ENCODE measurements at places on chromosomes 13 and 19.

DNA sequence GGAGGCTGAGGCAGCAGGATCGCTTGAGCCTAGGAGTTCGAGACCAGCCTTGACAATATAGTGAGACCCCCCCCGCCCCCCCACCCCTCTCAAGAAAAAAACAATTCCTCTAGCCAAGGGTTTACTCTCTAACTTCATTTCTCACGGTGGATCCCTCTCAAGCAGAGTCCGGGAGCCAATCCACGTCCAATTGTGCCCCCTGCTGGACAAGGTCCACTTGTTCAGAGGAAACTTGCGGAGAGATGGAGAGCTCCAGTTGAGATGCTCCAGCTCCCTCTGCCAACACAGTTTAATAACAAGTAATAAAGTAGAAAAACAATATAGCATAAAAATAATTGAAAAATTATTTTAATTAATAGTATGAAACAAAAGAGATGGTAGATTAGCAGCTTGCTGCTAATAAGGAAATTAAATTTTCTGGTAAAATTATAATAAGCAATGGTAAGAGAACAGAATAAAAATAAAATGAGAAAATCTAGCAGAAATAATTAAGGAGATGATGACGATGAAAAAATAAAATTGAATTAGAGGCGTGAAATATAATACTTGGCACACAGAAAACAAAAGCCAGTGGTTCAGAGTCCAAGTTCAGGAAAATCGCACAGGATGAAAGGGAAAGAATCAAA lies 14.5 kb upstream of the SIGLEC14 start:
- peak; percentile 51 for DNase-seq

DNA sequence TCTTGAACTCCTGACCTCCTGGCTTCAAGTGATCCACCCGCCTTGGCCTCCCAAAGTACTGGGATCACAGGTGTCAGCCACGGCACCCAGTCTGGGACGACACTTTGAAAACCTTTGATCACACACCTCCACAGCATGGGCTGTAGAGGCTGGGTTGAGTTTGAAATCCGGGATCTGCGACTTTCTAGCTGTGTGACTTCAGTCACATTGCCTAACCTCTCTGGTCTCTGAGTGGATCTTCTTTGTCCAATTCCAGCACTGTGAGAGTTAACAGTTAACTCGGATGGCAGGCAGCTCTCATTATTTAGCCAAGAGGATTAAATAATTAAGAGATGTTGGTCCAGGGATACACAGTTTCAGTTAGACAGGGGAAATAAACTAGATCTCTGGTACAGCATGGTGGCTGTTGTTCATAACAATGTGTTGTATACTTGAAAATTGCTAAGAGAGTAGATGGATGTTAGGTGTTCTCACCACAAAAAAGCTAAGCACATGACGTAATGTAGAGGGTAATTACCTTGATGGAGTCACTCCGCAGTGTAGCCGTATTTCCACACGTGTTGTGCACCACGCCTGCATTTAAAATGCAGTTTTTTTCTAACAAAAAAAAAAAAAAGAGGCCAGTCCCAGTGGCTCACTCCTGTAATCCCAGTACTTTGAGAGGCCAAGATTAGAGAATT lies 1.9 kb downstream of the GALP start:
- no peak for DNase-seq

GRCh38 chr13:37479916-37480315 lies 118.7 kb downstream of the POSTN start:
- no peak for DNase-seq

GRCh38 chr19:48966541-48967345 lies 1.6 kb downstream of the FTL start:
- DNase-seq, result no peak

DNA sequence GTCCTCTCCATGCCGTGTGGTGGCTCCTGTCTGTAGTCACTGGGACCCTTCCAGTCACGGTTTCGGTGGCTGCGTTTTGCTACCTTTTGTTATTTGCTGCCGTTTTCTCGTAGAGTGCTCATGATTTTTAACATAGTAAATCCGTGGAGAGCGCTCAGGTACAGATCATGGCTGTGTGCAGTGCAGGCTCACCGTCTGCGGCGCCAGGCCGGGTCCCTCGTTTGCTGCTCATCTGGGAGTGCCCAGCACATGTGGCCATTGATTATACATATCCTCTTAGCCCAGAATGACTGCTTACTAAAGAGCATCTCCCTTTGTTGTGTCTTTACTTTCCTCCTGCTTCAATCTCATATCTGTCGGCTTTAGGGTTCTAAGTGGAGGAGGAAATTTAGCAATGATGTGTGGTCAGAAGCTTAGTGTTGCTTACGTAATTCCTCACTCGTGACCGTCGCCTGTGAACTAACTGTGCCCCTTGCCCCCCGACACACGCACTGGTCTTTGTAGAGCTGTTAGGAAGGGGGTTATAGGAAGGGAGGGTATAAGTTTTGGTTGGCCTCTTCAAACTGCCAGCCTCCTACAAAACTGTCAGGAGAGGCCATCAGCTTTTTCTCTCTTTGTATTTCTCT lies 31.8 kb downstream of the TFDP1 start:
- no peak for DNase-seq

DNA sequence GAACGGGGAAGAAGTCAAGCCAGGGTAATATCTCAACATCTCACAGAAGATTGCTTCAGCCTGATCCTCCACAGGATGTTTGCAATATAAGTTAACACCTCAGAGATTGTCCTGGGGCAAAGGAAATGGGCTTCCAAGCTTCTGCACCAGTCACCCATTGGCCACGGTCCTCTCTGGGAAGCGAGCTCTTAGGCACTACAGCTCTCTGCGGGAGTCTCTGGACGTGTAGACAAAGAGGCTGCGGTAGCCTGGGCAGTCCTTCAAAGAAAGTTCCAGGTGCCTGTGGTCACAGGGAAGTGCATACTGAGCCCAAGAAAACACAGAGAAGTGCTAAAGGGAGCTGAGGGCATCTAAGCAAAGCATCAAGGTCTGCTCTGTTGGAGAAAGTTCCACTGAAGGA lies 805.7 kb downstream of the DIAPH3 start:
- DNase-seq, result no peak

GRCh38 chr19:29098863-29099481 lies 114.0 kb downstream of the UQCRFS1 start:
- DNase-seq, result no peak

DNA sequence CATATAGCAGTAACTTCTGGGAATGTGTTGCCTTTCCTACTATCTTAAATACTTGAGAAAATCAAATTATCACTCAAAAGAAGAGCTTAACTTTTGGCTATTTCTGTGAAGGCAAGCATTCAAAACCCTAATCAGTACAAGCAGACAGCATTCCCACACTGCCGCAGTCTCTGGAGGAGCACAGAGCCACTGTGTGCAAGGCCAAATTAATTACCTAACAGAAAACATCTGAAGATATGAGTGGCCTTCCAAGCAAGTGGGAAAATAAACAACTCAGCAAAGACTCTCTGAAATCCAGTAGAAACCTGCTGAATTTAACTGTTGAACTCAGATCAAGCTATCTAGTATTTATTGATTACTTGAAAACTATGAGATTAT lies 68.2 kb downstream of the COL4A1 start:
- DNase-seq, result no peak

- DNase-seq, result no peak
Observed at GRCh38 chr19:2591537-2592291, 110.8 kb downstream of the GNG7 start.

DNA sequence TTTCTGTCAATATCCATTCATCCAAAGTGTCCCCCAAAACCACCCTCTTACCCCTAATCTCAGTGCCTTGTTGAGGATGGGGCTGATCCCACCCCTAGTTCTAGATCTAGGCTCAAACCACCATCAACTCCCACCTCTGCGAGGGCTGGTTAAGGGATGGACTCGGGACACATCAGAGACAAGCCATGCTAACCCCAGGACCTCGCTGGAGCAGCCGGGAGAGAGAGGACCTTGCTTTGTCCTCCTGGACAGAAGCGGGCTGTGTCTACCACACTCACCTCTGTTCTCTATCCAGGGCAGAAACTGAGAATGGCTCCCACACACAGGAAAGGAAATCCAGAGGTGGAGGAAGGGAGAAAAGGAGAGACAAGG lies 90.8 kb upstream of the UQCRFS1 start:
- DNase-seq, result no peak

GRCh38 chr19:27885359-27885758 lies 1327.6 kb downstream of the UQCRFS1 start:
- no peak for DNase-seq

DNA sequence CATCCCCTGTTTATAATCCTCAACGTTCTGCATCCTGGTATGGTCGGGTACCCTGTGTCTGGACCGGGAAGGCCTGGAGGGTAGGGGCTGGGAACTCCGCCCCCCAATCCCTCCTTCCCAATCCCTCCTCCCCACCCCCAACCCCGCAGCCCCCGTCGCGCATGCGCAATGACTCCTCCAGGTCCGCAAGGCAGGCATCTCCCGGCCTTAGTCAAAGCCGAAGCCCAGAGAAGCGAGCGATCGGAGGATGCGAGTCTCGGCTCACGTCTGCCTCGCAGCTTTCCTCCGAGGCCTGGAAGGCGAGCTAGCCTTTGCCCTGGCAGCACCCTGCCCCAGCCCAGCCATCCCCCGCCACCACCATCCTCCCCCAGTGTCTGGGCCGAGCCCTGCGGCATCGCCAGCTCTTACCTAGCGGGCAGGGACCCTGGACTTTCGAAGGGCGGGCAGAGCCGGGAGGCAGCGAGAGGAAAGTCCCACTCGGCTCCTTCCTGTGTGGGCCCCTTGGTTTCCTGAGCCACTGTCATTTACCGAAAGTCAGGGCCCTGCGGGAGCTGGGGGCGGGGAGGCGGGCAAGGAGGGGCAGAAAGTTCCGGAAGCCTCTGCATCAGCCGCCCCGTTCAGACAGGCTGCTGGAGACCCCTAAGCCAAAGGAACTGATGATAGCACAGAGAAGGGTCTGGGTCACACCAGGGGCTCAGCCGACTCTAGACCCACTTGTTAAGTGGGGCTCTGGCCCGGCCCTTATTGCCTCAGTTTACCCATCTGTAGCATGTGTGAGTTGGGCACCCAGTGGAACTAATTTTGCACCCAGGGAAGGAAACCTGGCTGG lies at the start of gene JAK3:
TSS of gene JAK3 (minus strand) at position 445 of the 829 bp plus-strand sequence. CDS start 3,565 bp downstream, outside the sequence.
- no peak for DNase-seq

DNA sequence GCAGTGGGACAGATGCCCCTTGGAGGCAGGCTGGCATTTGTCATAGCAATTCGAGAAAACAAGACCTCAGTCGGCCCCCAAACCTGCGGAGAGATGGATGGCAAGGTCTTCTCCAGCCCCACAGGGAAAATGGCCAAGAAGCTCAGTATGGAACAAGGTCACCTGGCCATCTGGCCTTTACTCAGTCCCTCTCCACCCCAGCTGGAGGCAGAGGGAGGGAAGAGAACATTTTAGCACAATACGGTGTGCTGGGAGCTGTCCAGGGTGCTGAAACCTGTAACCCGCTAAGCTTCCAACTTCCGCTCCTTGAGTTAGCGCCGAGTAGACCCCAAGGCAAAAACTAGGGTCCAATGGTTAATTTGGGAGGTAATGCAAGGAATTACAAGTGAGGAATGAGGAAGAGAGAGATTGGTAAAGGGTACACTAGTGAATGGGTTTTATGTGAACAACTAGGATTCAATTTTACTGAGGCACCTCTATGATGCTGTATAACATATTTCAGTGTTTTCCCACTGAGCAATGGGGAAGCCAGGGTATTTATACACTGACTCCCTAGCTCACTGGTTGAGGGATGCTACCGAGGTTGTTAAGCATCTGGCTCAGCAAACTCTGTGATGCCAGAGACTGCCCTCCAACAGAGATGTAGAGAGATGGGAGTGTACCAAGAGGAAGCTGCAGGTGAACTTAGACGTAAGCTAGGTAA lies 64.3 kb downstream of the CACNA1A start:
- peak; percentile 4 for DNase-seq

- DNase-seq, result no peak
Observed at GRCh38 chr13:40476175-40476958, 190.1 kb downstream of the FOXO1 start.

GRCh38 chr13:80033286-80033685 lies 307.6 kb downstream of the SPRY2 start:
- no peak for DNase-seq

GRCh38 chr13:22095794-22096193 lies 424.9 kb downstream of the FGF9 start:
- no peak for DNase-seq

- DNase-seq, result no peak
Observed at GRCh38 chr19:2315818-2316353, 7.9 kb upstream of the LINGO3 start.

DNA sequence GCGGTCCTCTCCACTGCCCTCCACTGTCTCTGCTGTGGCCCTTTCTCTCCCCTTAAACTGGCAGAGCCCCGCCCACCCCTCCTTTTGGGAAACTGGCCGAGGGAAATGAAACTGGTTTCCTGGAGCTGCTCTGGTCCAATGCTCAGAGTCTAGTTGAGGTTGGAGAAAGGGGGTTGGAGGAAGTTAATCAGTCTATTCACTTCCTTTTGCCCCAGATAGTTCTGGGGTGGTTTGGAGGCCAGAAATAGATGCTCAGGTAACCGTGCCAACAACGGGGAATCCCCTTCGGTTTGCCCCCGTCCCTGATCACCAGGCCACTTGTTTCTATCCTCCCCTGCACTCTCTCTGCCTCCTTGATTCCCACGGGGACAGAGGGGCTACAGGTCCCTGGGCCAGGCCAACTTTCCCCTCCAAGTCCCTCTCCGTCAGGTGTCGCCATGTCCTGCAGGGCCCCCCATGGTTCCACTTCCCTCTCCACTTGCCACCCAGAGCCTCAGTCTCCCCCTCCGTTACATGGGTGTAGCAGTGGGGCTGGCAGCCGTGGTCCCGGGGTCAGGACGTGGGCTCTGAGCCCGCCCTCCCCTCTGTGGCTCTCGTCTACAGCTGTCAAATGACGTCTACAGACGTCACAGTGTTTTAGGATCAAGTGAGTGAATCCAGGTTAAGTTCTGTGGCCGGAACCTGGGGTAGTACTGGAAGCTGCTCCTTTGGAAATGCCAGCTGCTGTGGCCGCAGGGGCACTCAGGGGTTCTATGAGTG lies at the start of gene IL4I1:
TSS of gene IL4I1 (minus strand) at position 25 of the 759 bp plus-strand sequence. CDS start 727 bp downstream, outside the sequence.
- DNase-seq, result no peak

Data from forelimb muscle (tissue), 1 donor.